ENCODE measurements at places on chromosomes 16 and 17.

DNA sequence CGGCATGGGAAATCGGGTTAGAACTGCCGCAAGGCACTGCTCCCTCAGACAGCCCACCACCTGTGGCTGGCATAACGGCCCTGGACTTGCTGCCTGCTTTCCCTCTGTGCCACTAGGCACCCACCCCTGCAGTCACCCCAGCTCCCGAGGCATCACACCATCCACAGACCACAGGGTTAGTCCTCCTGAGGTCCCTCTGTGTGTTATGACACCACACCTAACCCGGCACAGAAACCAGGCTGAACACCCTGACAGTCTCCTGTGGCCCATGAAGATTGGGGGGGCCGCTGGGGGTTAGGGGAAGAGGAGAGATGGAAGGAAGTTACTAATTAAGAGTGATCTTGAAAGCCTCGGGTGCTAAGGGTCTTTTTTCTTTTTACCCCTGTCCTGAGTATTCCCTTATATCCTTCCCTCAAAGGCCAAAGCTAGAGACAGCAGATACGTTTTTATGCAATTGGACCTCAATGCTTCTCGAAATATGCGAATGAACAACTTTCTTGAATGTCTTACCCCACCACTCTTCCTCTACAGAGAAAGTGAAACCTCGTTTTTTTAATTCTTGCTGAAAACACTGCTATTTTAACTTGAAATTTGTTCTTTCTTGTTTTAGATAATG lies 7.0 kb downstream of the CYTH1 start:
- DNase-seq = no peak

GRCh38 chr17:38709864-38710603 lies 5.0 kb downstream of the MLLT6 start:
- no peak for DNase-seq

GRCh38 chr17:9261081-9262012 lies 240.0 kb downstream of the NTN1 start:
- no peak for DNase-seq

DNA sequence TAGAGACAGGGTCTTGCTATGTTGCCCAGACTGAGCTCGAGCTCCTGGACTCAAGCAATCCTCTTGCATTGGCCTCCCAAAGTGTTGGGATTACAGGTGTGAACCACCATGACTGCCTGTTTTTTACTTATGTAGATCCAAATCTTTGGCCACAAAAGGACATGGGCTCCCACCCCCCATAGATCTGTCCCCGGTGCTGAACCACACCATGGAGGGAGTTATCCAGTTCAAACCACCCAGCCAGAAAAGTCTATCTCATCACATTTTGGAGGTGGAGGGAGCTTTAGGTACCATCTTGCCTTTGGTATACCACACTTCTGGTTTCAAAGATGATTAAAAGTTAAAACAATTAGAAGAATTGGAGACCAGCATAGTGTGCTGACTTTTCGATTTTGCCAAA lies 26.2 kb downstream of the SHISA9 start:
- DNase-seq = no peak

DNA sequence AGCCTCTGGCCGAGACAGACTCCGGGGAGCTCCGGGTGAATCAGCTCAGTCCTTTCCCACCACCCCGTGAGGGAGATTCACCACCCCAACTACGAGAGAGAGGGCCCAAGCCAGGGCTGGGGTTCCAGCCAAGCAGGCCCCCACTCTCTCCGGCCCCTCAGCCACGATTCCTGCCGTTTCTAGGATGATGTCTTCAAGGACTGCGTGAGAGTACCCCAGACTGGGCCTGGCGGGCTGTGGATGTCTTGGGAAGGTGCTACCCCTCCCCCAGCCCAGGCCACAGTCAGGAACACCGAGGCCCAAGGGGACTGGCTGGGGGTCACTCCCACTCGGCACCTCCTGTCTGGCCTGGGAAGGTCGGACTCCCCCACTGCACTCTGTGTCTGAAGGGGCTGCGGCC lies 21.6 kb upstream of the PABPN1L start:
- DNase-seq = no peak

GRCh38 chr16:17431012-17431411 lies 39.7 kb downstream of the XYLT1 start:
- DNase-seq = no peak

All from muscle of arm (tissue), 14 donors.